ENCODE measurements at places on chromosomes 6 and 20.

GRCh38 chr6:104324301-104324700, 535.4 kb downstream of the HACE1 start:
- DNase-seq, result no peak

GRCh38 chr6:13248053-13248452, 80.3 kb downstream of the TBC1D7 start:
- DNase-seq, result peak; percentile 94

- peak; percentile 8 for DNase-seq
Observed at GRCh38 chr6:108113557-108114519, 39.3 kb upstream of the OSTM1 start.

- DNase-seq, result no peak
Observed at GRCh38 chr20:32193996-32194395, 13.5 kb downstream of the PLAGL2 start.

DNA sequence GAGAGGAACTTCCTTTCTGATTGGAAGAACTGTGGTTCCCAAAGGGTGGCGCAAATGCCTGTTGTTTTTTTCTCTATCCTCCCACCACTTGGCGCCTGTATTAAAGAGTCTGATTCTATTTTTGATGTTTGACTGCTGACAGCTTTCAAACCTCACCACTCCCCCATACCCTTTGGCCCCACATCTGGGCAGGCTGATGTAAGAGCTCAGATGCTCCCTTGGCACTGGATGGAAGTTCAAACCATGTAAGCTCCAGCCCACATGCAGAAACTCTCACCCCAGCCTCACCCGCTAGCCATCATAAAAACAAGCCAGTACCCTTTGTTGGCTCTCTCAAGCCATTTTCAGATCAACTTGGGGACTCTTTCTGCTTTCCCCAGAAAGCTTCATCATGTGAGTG, 20.0 kb upstream of the TMEM14A start:
- no peak for DNase-seq

DNA sequence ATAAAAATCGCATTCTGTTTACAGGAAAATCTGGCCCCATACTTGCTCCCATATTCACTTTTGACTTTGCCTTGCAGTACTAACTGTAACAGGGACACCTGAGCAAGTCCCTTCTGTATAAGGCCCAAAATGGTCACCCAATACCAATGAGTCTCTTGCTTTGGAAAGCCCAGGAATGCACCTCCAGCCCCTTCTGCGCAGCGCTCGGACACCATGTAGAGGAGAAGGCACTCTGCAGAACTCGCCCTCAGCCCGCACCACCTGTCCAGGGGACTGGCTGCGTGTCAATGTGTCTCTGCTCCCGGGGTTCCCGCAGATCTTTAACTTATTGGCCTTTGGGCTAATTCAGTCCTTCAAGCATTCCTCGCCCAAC, 746 bp upstream of the PRND start:
- DNase-seq, result no peak

DNA sequence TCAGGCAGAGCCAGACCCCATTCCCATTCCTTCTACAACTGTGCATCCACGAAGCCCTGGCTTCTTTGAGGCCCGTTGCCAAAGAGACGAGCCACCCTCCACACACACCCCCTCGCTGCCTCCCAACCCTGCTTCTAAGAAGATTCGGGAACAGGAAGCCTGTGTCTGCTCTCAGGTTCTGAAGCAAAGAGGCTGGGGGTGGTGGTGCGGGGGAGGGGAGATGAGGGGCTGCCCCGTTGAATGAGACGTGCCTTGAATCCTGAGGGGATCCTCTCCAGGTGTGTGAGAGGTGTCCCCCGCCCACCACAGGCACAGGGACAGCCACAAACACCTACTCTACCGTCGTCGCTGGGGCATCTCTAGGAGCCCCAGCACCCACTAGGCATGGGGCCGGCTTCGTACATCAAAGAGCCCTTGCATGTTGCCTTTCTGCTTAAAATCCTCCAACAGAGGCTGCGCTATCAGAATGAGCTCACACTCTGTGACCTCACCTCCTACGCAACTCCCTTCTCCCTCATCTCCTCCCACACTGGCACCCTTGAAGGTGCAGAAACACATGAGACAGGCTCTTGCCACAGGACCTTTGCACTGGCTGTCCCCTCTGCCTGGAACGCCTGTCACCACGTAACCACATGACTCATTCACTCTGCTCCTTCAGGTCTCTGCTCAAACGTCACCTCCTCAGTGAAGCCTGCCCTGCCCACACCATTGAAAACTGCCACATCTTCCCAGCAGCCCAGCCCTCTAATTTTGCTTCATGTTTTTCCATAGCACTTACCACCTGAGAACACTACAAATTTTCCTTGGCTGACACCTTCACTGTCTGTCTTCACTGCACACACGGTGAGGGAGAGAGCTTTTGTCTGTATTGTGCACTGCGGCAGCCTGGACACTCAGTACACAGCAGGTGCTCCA, 58.5 kb downstream of the PREX1 start:
- DNase-seq, result no peak

- no peak for DNase-seq
Observed at GRCh38 chr20:53642196-53643030, 48.8 kb upstream of the ZNF217 start.

DNA sequence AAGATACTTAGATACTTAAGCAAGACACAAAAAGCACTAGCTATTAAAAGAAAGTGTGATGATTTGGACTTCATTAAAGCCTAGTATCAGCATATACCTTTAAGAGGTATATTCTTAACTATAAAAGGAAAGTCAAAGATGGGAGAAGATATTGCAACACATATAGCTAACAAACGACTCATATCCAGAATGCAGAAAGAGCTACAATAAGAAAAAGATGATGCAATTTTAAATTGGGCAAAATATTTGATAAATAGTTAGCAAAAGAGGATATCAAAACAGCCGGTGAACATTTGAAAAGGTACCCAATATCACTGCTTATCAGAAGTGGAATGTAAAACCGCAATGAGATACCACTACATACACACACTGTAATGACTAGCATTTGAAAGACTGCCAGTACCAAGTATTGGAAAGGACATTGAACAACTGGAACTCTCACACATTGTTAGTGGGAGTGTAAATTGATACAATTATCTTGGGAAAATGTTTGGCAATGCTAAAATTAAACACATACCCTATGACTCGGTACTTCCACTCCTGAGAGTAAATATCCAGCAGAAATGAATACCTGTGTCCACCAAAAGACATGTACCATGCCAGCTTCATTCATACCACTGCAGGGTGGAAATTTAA, 25.7 kb downstream of the MUC22 start:
- no peak for DNase-seq

GRCh38 chr6:151018046-151018445, 152.5 kb downstream of the MTHFD1L start:
- no peak for DNase-seq

GRCh38 chr6:106098383-106099234, 12.5 kb downstream of the PRDM1 start:
- no peak for DNase-seq

- no peak for DNase-seq
Observed at GRCh38 chr6:108838101-108838717, 10.0 kb upstream of the ARMC2 start.

DNA sequence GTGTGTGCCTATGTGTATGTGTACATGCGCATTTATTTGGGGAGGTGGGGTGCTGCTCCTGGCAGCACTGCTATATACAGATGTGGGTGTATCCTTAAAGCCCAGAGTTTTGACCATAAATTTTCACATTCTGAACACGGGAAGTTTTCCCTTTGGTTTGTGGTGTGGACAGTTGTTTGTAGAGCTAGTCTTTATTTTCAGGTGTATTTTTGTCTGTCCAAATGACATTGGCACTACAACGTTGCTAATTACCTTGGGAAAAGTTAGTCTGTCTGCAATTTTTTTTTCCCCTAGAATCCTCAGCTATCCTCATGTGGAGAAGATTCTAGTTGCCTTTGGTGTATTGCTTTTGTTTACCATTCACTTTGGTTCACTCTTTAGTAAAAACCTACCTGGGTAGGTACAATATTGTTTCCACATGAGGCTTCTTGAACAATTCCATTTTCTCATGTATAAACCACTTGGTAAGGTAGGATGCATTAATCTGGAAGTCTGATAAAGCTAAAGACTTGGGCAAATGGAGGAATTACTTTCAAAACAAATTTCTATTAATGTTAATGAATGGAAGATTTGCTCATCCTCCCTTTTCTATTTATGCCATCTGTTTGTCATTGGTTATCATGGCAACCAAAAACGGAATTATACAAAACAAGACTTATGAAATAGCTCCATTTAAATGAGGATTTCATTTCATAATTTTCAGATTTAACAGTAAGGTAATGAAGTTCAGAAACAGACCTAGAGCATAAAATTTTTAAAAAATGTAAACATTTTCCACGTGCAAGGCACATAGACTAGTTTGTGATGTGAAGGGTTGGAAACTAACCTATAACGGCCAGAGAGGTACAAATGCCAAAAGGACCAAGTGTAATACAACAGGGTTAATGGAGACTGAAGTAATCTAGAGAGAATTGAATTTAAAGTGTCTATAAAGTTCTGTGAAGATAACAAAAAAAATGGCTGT, 3.9 kb downstream of the CCN2 start:
- DNase-seq, result no peak

DNA sequence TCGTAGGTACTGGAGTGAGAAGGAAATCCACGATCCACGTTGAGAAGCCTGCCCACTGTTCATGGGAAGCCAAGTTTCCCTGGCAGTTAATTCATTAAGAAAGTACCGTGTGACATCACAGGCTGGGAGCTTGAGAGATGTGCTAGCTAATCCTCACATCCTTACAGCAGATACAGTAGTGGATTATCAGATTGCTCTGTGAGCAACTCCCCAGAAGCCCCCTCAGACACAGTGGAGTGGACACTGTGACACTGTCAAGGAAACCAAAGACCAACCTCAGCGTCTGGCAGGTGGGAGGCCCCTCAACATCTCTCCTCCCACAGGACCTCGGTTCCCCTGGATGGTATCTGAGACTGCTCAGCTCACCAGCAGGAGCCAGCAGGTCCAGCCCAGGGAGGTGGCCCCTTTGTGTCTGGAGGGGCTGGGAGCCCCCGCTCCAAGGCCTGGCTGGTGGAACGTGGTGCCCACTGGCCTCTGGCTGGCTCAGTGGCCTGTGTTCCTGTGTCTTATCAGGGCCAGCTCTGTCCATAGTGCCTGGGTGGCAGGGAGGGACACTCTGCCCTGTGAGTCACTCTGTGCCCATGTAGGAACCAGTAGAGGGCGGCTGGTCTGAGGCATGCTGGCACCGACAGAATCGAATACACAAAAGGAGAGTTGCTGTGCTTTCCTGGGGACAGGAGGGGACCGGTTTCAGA, 7.2 kb downstream of the PYGB start:
- DNase-seq, result no peak

DNA sequence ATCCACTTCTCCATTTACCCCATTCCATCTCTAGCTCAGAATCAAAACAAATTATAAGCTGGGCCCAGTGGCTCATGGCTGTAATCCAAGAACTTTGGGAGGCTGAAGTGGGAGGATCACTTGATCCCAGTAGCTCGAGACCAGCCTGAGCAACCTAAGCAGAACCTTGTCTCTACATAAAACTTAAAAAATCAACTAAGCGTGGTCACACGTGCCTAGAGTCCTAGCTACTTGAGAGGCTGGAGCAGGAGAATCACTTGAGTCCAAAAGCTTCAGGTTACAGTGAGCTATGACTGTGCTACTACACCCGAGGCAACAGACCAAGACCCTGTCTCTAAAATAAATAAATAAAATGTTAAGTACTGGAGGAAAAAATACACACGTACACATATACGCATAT, 74.7 kb upstream of the RUNX2 start:
- no peak for DNase-seq

All from NCI-H2171 (cell line).